Activated T-helper 17 cell treated with anti-CD3 and anti-CD28 coated beads, Interleukin-2, amount 50 U/mL, for 72 hours (primary cell): ENCODE measurements at places on chromosomes 2 and 18. TPM values are rescaled to one million over a fixed set of nuclear protein-coding genes. Genes with fewer than 3 reads are reported as not detected.

The TTN gene
- 3.1 TPM for total RNA-seq

The DNER gene
- total RNA-seq: not detected

The RGPD3 gene
- 0.35 TPM for total RNA-seq

- no peak for ATAC-seq
Observed at GRCh38 chr18:21760321-21760720, 19.7 kb downstream of the MIB1 start.

The MBOAT2 gene
- total RNA-seq: 6.3 TPM

The UGT1A1 gene
- total RNA-seq: not detected

DNA sequence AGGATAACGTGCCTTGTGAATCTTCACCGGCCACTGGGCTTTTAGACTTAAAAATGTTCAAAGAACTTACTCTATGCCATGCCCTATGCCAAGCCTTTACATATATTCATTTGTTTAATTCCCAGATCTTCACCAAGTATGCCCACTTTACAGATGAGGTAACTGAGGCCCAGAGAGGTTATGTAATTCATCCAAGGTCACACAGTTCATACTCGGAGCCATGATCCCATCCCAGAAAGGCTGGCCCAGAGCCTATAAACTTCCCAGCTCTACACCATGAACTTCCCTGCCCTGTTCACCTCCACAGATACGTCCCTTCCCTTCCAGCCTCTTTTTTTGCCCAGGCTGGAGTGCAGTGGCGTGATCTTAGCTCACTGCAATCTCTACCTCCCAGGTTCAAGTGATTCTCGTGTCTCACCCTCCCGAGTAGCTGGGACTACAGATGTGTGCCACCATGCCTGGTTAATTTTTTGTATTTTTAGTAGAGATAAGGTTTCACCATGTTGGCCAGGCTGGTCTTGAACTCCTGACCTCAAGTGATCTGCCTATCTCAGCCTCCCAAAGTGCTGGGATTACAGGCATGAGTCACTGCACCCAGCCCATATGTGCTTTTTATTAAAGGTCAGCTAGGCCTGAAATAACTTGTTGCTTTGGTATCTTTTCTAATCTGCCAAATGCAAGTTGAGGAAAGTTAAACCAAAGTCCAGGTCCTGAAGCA is 44.1 kb downstream of the MTHFD2 start:
- no peak for ATAC-seq

The OR6B2 gene
- total RNA-seq: not detected

DNA sequence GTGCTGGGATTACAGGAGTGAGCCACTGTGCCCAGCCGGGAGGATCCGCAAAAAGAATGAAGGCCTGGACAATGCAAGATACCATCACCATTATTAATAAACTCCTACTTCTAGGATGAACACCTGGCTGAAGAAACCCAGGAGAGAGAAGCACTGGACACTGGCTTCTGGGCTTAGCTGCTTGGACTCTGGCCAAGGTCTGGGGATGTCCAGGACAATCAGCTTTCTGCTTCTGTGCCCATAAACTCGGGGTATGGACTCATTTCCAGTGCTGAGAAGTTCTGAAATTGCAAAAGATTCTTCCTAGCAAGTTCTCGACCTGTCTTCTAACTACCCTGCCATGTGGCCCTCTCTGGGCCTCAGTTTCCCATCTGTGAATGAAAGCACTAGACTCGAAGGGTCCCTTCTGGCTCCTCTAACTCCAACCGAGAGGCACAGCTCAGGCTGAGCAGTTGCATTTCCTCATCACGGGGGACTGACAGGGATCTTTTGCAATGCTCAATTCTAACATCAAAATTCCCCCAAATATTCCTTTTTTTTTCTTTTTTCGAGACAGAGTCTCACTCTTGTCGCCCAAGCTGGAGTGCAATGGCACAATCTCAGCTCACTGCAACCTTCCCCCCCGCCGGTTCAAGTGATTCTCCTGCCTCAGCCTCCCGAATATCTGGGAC is 2.4 kb upstream of the SH2D6 start:
- ATAC-seq: no peak

- ATAC-seq: peak; percentile 89
Observed at GRCh38 chr18:23237524-23238151, 102.4 kb downstream of the CABLES1 start.

The DAW1 gene
- 0.24 TPM for total RNA-seq

- ATAC-seq: no peak
Observed at GRCh38 chr2:27942612-27943547, 52.4 kb downstream of the BABAM2 start.

- no peak for ATAC-seq
Observed at GRCh38 chr2:210915912-210916311, 359.5 kb downstream of the CPS1 start.
